ENCODE measurements at places on chromosomes 16 and 17.

DNA sequence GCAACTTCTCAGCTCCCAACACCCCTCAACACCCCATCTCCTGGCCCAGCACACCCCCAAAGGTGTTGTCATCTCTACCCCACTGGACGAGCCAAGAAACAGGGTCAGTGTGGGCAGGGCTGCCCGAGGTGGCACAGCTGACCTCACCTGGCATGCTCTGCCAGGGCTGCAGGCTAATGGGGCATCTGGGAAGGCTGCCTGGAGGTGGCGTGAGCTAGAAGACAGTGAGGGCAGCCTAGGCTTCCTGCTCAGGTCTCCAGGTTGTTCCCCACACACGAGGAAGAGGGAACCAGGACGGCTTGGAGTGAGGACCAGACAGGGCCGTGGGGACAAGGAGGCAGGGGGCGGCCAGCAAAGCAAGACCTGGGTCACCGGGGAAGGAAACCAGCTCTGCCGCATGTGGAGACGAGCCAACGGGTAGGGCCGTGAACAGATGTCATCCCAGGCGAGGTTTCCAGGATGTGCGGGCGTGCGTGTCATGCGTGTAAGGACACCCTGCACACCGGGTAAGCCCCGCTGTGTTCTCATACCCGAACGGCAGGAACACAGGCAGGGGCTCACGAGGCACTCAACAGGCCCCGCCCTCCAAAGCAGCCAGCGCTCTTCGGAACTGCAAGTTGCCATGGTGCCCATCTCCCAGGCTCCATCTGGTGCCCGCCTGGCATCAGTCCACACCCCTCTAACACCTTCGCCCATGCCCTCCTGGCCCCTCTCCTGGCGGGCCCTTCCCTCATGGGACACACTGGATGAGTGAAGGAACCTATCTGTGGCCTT is 29.6 kb upstream of the PVALEF start:
- peak; percentile 73 for DNase-seq

DNA sequence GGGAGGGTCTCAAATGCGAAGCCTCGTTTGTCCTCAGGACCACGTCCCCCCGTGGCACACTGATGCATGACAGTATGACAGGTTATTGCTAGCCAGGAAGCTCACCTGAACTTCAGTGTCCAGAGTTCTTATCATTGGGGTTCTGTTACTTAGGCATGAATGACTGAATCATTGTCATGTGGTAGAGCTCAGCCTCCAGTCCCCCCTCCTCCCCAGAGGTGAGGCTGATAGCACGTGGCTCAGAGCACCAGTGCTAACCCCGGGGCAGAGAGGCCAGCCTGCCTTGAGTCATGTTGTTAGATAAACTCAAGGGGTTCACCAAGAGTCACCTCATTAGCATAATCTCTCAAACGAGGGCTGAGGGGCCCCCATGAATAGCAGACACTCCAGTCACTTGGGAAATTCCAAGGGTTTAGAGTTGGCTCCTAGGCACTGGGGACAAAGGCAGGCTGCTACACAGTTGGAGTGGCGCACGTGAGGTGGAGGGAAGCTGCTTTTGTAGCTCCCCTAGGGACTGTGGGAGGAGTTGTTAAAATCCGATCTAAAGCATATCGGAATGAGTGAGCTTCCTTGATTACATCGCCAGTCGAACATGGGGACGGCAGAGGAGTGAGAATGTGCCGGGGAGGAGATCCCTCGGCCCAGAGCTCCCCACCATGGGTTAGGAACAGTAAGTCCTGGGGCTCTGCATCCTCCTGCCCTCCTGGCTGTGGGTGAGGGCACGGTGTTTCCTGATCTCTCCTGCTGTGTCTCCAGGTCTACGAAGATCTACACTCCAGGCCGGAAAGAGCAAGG is 18.2 kb downstream of the DHX38 start:
- no peak for DNase-seq

- DNase-seq, result no peak
These were observed 138.8 kb downstream of the PRKCA start for GRCh38 chr17:66441101-66441661.

DNA sequence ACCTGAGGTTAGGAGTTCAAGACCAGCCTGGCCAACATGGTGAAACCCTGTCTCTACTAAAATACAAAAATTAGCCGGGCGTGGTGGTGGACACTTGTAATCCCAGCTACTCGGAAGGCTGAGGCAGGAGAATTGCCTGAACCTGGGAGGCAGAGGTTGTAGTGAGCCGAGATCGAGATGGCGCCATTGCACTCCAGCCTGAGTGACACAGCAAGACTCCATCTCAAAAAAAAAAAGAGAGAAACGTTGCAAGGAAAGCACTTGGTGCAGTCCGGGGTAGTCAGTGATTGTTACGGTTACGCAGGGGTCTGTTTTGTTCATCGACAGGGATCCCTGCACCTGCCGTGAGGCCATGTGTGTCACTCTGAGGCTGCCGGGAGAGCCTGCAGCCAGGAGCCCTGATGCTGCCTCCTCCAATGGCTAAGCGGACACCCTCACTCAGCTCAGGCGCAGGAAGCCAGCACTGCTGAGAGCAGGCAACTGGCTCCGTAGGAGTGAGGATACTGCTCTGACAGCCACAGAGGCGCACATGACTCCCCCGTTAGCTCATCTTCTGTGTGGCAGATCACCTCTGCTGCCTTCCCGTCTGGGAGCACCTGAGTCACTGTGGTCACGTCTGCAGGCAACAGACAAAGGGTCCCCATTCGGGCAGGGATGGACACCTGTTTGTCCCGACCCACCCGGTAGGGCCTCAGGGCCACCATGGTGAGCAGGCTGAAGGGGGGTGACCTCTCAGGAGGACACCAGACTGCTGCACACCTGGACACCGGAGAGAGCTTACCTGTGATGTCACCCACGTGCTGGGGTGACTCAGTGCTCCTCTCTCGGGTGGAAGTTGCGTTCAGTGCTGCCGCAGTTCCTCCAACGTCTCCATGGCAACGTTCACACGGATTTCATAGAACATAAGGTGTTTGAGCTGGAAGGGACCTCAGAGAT is 5.2 kb upstream of the RAB26 start:
- peak; percentile 79 for DNase-seq

- DNase-seq, result no peak
These were observed 32.6 kb upstream of the CBFA2T3 start for GRCh38 chr16:89009343-89010209.

GRCh38 chr17:55190748-55191147 is 74.0 kb upstream of the HLF start:
- no peak for DNase-seq

DNA sequence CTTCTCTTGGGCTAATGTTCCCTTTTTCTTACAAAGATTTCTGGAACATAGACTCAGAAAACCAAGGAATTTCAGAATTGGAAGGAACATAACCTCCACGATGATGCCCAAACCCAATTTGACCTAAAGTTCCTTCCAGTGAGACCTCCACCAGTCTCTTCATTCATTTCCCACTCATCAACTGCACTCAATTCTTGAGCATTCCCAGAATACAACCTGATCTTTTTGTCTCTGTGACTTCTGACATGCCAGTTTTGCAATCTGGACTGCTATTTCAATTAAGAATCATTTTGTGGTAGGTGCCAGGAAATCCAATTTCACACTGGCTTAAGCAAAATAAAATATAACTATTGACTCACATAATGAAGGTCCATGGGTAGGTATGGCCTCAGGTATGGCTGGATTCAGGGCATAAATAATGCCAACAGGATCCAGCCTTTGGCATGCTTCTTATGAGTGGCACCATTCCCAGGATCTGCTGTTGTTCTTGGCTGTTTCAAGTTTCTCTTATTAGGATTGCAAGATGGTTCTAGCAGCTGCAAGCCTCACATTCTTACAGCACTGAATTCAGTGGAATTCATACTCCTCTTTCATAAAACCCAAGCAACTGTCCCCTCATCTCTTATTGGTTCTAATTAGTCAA is 184.3 kb downstream of the HS3ST4 start:
- no peak for DNase-seq

- DNase-seq, result no peak
These were observed 23.1 kb downstream of the LGALS9 start for GRCh38 chr17:27654136-27654535.

DNA sequence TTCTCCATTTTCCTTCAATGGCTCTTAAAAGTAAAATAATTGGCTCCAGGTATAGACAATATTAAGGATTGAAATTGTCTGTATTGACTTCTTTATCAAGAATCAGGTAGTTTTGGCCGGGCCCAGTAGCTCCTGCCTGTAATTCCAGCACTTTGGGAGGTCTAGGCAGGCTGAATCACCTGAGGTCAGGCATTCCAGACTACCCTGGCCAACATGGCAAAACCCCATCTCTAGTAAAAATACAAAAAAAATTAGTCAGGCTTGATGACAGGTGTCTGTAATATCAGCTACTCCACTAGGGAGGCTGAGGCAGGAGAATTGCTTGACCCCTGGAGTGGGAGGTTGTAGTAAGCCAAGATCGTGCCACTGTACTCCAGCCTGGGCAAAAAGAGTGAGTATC is 1008.5 kb upstream of the EEF2KMT start:
- DNase-seq, result no peak

- no peak for DNase-seq
These were observed 82.0 kb downstream of the TTC19 start for GRCh38 chr17:16081507-16082087.

GRCh38 chr17:76049836-76050537 is 22.3 kb downstream of the SRP68 start:
- no peak for DNase-seq

GRCh38 chr17:51687887-51688286 is 427.5 kb downstream of the UTP18 start:
- DNase-seq, result no peak

DNA sequence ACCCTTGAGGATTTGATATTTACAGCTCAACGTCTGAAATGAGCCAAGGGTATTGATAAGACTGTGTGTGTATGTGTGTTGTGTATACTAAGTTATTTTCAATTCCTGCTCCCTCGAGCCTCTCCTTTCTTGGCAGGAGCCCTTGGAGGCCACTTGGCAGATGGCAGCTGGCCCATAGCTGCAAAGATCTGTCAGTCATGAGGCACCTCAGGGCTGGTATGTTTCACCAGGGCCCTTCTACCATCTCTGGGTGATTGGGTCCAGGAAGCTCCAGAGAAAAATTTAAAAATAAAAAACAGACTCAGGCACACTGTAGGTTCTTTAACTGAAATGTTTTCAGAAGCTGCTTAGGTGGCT is 355.7 kb downstream of the HAPSTR1 start:
- DNase-seq, result no peak

DNA sequence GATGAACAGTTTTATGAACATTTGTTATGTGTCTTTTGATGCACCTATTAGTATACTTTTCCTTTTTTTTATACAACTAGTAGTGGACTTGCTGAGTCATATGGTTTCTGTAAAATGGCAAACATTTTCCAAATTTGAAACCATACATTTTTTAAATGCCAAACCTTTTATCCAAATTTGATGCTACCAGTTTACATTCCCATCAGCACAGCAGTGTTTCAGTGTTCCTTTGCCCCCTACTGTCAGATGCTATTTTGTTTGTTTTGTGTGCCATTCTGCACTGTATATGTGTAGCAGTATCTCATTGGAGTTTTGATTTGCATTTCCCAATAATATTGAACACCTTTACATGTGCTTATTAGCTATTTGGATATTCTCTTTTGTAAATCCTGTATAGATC is 219.4 kb downstream of the TANC2 start:
- no peak for DNase-seq

DNA sequence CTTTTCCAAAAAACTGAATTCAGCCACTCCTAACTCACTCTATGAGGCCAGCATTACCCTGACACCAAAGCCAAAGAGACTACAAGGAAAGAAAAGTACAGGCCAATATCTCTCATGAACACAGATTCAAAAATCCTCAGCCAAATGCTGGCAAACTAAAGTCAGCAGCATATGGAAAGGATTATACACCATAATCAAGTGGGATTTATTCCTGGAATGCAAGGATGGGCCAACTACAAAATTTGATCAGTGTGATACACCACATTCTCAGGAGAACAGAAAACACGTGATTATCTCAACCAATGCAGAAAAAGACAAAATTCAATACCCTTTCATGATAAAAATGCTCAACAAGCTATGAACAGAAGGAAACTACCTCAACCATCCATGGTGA is 7.7 kb upstream of the AATK start:
- no peak for DNase-seq

DNA sequence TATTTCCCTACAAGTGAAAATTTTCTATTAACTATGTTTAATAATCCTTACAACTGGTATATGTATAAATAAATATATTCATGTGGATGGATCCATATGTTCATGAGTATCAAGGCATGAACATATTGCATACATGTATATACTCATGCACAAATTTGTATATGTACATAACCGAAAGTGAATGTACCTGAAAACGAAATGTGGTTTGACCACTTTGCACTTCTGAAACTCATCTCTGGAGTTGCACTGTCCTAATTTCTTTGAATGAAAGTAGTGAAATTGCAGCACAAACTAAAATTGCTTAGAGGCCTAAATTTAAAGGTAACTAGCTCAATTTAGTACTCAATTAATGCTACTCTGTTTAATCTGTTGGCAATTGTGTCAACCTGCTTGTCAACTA is 27.4 kb upstream of the GNAO1 start:
- DNase-seq, result no peak

DNA sequence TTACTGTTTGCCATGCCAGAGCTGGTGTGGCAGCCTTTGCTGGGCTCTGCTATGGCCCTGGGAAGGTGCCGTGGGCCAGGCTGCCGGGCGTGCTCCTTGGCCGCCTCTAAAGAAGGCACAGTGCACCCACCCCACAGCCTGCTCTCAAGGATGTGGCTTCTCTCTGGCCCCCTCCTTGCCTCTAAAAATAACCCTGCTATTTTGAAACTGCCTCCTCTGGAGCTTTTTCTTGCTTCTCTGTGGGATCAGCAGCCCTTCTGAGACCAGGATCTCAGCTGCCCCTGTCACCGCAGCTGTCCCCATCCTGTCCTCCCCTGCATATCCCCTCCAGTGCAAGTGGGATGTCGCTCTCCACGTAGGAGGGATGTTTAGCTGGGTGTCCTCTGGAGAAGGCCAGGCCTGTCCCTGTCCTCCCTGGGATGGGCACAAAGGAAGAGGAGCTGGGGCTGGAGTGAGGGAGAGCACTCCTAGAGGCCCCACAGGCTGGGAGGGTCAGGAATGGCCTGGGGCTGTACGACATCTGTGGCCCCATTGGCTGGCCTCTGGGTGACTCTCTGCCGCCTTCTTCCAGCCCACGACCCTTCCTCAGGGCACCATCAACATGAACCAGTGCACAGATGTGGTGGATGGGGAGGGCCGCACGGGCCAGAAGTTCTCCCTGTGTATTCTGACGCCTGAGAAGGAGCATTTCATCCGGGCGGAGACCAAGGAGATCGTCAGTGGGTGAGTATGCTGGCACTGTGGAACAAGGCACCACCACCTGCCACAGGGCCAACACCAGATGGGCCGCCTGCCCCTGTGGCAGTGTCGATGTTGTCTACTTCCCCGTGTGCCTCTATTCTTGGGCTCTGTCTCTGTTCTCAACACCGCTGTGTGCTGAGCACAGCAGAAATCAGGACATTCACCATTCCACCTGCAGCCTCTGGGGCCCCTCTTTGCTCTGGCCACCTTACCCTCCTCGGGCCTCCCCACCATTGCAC is 79.7 kb downstream of the PLD6 start:
- DNase-seq, result peak; percentile 77

GRCh38 chr17:60391471-60392041 is 377 bp downstream of the USP32 start:
- DNase-seq, result no peak

All from caudate nucleus (tissue), 63 donors.